ENCODE measurements at places on chromosomes 3 and 15.

DNA sequence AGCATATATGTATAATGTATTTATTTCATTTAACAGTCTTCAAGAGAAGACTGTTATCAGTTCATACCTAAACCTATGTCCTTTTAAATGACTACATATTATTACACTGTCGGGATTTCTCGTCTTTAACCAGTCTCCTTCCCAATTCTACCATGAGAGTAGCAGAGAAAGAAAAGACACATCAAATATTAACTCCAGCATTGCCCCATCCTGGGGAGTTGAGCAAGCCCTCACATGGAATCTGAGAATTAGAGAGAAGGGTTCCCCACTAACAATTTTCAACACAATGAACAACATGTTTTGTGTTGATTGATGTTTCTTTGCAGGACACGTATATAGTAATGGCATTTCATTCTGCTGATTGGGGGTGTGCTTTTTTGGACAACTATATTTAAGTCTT, 257.4 kb downstream of the ADAMTSL3 start:
- no peak for DNase-seq

DNA sequence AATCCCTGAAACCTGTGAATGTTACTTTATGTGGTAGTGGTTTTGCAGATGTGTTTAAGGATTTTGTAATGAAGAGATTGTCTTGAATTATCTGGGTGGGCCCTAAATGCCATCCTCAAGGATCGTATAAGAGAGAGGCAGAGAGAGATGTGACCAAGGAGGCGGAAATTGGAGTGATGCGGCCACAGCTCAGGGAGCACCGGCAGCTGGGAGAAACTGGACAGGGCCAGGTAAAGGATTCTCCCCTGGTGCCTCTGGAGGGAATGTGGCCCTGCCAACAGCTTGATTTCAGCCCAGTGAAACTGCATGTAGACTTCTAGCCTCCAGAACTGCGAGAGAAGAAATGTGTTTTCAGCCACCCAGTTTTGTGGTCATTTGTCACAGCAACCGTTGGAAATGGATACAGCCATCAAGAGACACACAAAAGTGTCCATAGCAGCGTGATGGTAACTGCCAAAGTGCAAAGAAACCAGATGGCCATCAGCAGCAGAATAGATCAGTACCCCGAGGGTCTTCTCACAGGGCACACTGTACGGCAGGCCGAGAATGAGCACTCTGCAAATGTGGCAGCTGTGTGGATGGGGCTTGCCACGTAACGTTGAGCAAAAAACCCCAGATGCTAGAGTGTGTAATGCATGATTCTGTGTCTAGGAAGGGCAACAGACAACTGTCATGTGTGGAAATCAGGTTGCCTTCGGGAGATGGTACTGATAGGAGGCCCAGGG, 12.2 kb downstream of the APBA2 start:
- no peak for DNase-seq

- DNase-seq, result no peak
Observed at GRCh38 chr3:6791161-6791560, 69.8 kb upstream of the GRM7 start.

- DNase-seq, result no peak
Observed at GRCh38 chr3:170044795-170045244, 7.0 kb downstream of the GPR160 start.

DNA sequence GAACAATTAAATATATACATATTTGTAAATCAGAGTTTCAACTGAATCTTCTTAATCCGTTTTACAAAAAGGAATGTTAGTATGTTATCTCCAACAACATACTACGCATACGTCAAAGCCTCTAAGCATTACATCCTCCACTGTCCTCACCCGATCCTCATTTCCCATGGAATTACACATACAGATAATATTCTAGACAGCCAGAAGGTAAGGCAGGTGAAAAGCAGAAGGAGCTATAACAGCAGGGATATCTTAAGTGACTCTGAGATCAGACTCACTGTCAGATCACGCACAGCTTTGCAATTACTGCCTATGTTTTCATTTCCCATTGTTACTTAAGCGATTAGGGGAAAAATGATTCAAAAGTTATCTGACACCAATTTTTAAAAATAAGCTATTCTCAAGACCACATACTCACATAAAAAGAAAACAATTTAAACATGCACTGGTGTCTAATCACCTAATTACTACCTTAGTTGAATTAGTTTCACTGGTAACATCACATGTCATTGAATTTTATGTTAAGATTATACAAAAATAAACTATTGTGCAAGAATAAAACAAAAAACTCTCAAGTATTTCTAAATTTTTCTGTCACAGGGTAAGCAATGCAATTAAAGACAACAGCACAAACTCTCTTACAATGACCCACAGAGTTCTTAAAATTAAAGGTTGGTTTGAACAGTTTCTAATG, 92.8 kb downstream of the TBL1XR1 start:
- no peak for DNase-seq

GRCh38 chr3:66227915-66228314, 7.1 kb downstream of the SLC25A26 start:
- DNase-seq, result no peak

DNA sequence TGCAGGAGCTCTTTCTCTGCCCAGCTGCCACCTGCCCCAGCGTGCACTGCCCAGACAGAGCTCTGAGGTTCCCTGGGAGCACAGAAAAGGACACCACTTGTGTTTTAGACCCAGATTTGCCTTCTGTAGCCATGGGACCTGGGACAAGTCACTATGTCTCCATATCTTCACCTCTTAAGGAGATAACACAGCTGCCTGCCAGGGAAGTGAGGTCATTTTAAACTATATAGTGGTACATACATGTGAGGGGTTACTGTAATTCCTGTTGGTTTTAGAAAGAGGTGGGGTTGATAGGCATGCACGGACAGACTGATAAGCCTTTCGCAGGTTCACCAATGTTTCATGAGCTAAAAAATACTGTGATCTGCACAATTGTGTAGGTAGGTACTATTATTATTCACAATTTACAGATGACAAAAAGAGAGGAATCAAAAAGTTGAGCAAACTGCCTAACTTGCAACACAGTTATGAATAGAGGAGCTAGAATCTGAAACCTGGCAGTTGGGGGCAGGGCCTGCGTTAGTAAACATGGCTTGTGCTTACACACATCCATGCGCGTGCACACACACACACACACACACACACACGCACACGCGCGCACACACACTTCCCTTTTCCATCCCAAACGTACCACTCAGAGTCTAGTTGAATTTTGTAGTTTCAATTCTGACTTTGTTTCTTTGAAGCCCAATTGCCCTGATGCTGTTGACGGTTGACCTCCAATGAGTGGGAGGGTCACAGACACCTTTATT, 193.6 kb downstream of the FAM43A start:
- no peak for DNase-seq

- DNase-seq, result no peak
Observed at GRCh38 chr3:23283625-23284024, 80.5 kb downstream of the UBE2E2 start.

Data from D341Med (cell line).